ENCODE measurements at places on chromosomes 3 and 15. TPM values are rescaled to one million over a fixed set of nuclear protein-coding genes. Genes with fewer than 3 reads are reported as not detected.

Gene RLBP1
- not detected for total RNA-seq

Gene PPP2R3A
- 0.81 TPM for total RNA-seq

Gene PIF1
- 0.58 TPM for total RNA-seq

Gene MDFIC2
- total RNA-seq: not detected

Gene PRR20G
- not detected for total RNA-seq

Gene REC114
- total RNA-seq: not detected

Gene ANKRD34C
- total RNA-seq: not detected

DNA sequence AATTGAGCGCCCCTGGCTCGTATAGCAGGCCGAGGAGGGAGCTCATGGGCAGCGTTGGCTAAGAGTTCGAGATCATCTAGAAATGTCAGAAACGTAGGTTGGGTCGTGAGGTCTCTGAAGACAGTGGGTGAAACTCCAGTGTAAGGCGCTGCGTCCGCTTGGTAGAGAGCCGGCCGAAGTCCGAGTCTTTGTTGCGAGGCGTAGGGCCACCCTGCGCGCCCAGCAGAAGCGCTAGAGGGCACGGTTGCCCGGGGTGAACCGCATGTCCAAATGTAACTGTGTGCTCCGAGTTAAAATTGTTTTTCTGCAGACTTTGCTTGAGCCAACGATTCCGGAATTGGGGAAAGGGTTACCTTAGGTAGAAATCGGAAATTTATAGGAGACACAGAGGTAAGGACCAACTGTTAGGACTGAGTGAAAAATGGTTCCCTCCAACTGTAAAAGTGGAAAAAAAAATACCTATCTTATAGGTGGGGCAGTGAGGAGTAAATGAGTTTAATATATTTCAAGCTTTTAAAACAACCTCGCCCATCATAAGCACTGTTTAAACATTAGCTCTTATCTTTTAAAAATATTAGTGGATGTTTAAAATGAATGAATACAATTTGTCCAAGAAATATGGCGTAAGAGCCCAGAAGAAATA lies 993 bp upstream of the SIAH2 start:
- no peak for DNase-seq
- no peaks in the 10 kb centered on the region for H3K36me3 ChIP-seq
- no peaks in the 10 kb centered on the region for H3K27me3 ChIP-seq
- H3K27ac ChIP-seq: peak overlapping the region; percentile 98

DNA sequence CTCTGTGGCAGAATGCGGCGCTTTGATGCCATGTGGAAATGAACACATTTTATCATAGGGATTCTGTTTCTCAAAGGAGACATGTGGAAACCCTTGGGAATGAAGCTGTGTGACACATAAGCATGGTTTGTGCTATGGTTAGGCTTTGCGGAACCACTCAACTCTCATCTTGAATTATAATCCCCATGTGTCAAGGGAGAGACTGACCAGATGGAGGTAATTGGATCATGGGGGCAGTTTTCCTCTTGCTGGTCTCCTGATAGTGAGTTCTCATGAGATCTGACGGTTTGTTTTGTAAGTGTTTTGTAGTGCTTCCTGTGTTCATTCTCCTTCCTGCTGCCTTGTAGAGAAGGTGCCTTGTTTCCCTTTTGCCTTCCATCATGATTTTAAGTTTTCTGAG lies 1109.2 kb upstream of the ALCAM start:
- no peak for DNase-seq
- H3K27me3 ChIP-seq: no peaks in the 10 kb centered on the region
- no peaks in the 10 kb centered on the region for H3K36me3 ChIP-seq
- H3K27ac ChIP-seq: no peak overlapping the region
- H3K4me3 ChIP-seq: no peak overlapping the region

DNA sequence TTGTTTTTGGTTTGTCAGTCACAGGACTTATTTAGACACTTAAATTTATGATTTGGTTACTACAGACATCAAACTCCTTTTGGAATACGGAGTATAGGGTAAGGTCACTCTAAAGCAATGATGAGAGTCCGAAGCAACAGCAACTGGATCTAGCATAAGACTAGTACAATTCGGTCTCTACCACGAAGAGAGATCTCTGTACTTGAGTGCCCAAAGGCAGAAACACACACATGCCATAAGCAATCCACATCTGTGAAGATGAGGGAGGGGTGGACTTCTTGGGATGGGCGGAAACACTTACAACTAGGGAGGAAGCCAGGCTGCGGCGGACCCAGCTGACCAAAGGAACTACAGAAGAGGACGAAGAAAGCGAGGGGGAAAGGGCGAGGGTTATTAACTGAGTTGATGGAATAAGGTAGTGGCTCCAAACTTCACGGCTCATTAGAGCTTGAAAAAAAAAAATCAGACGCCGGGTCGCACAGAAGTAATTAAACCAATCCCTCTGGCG lies 595 bp downstream of the DPH6 start:
- H3K36me3 ChIP-seq: no peaks in the 10 kb centered on the region
- H3K27ac ChIP-seq: peak overlapping the region; percentile 87
- peak overlapping the region; percentile 51 for H3K4me3 ChIP-seq
- H3K27me3 ChIP-seq: no peaks in the 10 kb centered on the region
- peaks cover 18% of the 10 kb centered on the region for H3K4me1 ChIP-seq

- H3K27me3 ChIP-seq: no peaks in the 10 kb centered on the region
- H3K4me3 ChIP-seq: no peak overlapping the region
- H3K36me3 ChIP-seq: no peaks in the 10 kb centered on the region
- H3K27ac ChIP-seq: no peak overlapping the region
Measured at GRCh38 chr15:60228619-60229018, 169.2 kb downstream of the ANXA2 start.

DNA sequence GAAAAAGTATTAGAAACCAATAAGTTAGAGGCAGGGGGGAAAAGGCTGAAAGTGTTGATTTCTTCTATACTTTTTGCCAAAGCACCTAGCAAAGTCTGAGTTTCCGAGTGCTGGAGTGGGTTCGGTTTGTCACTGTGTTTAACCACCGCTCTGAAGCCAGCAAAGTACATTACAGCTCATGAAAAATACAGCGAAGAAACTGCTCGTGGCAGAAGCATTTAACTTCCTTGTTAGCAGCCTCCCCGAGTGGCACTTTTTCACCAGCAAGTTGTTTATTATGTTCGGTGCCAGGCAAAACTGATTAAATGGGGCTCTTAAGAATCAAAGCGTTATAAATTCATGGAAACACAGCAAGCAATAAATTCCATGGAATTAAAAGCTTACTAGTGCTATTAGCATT lies 313.6 kb downstream of the FOXP1 start:
- H3K27ac ChIP-seq: no peak overlapping the region
- H3K36me3 ChIP-seq: peaks cover 3% of the 10 kb centered on the region
- H3K27me3 ChIP-seq: no peaks in the 10 kb centered on the region
- no peak for DNase-seq

DNA sequence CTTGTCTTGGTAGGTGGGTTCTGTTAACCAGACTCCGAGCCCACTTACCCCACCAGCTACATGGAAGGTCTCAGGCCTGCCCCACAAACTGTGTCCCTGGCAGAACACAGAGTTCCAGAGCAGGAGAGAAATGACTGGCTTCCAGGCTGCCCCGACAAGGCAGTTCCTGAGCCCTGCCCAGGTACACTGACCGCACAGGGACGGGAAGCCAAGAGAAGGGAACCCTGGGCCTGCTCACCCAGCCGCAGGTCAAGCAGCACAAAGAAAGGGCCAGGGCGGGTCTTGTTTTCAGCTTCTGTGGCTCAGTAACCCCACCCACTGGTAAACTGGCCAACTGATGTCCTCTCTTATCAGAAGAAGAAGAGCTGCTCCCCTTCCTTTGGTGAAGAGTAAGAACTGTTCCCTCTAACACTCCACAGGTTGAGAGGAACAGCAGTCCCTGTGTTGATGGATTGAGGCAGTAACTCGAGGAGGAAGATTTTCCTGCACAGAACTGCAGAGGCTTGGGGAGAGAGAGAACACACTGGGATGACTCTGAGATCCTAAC lies 68.4 kb downstream of the CRTC3 start:
- no peak for DNase-seq
- peaks cover 77% of the 10 kb centered on the region for H3K4me1 ChIP-seq
- no peaks in the 10 kb centered on the region for H3K27me3 ChIP-seq
- no peak overlapping the region for H3K4me3 ChIP-seq
- no peaks in the 10 kb centered on the region for H3K36me3 ChIP-seq

- DNase-seq: no peak
- H3K4me3 ChIP-seq: no peak overlapping the region
- H3K27me3 ChIP-seq: peaks cover 12% of the 10 kb centered on the region
- no peaks in the 10 kb centered on the region for H3K36me3 ChIP-seq
Measured at GRCh38 chr3:124882816-124883747, 4.1 kb downstream of the ITGB5 start.

GRCh38 chr3:106508331-106508893 lies 639.6 kb upstream of the CBLB start:
- H3K27ac ChIP-seq: no peak overlapping the region
- no peak for DNase-seq
- no peaks in the 10 kb centered on the region for H3K4me1 ChIP-seq
- no peaks in the 10 kb centered on the region for H3K36me3 ChIP-seq
- H3K4me3 ChIP-seq: no peak overlapping the region
- H3K27me3 ChIP-seq: no peaks in the 10 kb centered on the region

DNA sequence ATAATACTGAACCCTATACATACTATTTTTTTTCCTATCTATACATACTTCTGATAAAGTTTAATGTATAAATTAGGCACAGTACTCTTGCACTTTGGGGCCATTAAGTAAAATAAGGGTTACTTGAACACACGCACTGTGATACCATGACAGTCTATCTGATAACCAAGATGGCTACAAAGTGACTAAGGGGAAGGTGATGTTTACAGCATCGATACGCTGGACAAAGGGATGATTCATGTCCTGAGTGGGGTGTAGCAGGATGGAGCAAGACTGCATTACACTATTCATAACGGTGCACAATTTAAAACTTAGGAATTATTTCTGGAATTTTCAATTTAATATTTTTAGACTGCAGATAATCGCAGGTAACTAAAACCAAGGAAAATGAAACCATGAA lies 30.0 kb upstream of the SLC2A2 start:
- no peaks in the 10 kb centered on the region for H3K27me3 ChIP-seq
- no peak overlapping the region for H3K4me3 ChIP-seq
- no peak overlapping the region for H3K27ac ChIP-seq
- DNase-seq: no peak
- no peaks in the 10 kb centered on the region for H3K36me3 ChIP-seq
- H3K4me1 ChIP-seq: no peaks in the 10 kb centered on the region

DNA sequence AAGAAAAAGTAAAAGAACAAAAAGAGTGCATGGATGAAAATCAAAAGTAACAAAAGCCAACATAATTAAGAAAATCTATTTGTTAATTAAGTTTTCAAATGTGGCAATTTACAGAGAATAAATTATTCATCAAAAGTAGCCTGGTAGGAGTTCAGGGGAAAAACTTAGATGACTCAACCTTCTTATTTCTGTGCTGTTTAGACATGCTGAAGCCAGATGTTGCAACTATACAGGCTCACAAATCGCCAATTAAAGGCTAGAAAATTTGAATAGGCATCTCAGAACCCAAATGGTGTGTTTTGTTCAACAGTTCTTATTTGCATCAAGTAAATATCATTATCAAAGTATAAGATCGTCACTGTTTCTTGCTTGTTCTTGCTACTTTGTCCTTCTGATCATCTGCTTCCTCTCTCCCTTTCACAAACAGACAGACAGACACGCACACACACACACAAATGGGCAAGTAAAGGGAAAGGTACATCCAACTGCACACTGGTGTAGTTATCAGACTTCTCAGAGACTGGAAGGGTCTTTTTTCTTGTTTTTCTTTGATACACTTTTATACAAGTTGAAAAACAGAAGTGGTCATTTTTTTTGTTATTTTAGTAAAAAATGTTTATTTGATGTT lies 572.2 kb downstream of the MECOM start:
- H3K27ac ChIP-seq: no peak overlapping the region
- H3K4me1 ChIP-seq: no peaks in the 10 kb centered on the region
- no peak for DNase-seq
- H3K27me3 ChIP-seq: no peaks in the 10 kb centered on the region
- H3K36me3 ChIP-seq: no peaks in the 10 kb centered on the region

GRCh38 chr3:182115328-182116015 lies 403.7 kb downstream of the SOX2 start:
- no peaks in the 10 kb centered on the region for H3K36me3 ChIP-seq
- no peaks in the 10 kb centered on the region for H3K27me3 ChIP-seq

GRCh38 chr3:4897765-4898453 lies 81.3 kb upstream of the BHLHE40 start:
- peaks cover 29% of the 10 kb centered on the region for H3K4me1 ChIP-seq
- H3K36me3 ChIP-seq: no peaks in the 10 kb centered on the region
- DNase-seq: no peak
- no peak overlapping the region for H3K27ac ChIP-seq

DNA sequence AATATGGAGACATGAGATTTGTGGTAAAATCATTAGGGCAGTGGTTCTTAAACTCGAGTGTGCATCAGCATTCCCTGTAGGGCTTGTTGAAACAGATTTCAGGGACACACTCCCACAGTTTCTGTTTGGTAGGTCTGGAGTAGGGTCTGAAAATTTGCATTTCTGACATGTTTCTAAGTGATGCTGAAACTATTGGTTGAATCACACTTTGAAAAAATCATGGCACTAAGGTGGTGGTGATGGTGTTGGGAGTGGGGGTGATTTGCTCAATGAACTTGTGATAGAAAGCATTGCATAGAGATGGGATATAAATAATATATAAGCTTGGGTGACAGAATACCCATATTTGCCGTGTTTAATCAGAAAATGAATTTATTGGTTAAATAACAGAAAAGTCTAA lies 11.3 kb downstream of the MITF start:
- H3K27ac ChIP-seq: no peak overlapping the region
- no peaks in the 10 kb centered on the region for H3K4me1 ChIP-seq
- DNase-seq: no peak
- no peaks in the 10 kb centered on the region for H3K36me3 ChIP-seq
- no peak overlapping the region for H3K4me3 ChIP-seq

Measured in CD4-positive, alpha-beta memory T cell (primary cell).